Glomerular endothelial cell (primary cell): ENCODE measurements at places on chromosomes 7 and 10.

GRCh38 chr7:70634610-70635068 lies 497.3 kb upstream of the GALNT17 start:
- DNase-seq: no peak

DNA sequence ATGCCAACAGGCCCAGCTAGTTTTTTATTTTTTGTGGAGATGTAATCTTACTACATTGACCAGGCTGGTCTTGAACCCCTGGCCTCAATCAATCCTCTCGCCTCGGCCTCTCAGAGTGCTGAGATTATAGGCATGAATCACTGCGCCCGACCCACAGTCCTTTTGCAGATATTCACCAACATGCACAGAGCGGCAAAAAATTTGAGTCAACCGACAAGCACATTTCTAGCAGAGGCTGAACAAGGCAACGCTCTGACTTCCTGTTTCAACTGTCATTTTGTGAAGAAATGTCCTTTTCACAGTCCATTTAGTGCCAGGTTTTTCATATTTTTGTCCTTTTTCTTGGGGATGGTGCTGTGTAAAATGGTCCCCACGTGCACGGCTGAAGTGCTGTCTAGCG lies 71.1 kb upstream of the KAT6B start:
- no peak for DNase-seq

GRCh38 chr10:68208424-68209042 lies 23.4 kb downstream of the ATOH7 start:
- DNase-seq: peak; percentile 75

DNA sequence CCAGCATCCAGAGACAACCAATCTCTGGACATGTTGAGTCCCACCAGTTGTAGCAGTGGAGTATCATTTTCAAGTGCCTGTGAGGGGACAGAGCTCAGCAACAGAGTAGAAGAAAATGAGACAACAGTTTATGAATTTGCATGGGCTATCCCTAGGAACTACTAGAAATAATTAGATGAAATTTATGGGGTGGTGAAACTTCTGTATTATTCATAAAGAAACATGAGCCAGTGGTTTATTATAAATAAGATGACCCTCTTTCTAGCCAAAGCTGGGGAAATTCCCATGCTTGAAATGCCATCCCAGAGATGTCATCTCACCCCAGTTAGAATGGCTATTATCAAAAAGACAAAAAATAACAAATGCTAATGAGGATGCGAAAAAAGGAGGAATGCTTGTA lies 55.1 kb upstream of the ITGB8 start:
- DNase-seq: no peak

DNA sequence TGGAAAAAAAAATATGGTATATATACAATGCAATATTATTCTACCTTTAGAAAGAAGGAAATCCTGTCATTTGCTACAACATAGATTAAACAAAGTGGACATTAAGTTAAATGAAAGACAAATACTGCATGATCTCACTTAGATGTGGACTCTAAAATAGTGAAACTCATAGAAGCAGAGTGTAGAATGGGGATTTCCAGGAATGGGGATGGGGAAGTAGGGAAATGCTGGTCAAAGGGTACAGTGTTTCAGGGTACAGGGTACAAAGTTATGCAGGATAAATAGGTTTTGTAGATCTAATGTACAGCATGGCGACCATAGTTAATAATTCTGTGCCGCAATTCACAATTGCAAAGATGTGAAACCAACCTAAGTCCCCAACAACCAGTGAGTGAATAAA lies 385.5 kb downstream of the SFMBT2 start:
- DNase-seq: no peak
